SK-N-SH treated with all-trans-retinoic acid at 6 μM for 48 hours (cell line): ENCODE measurements at places on chromosomes 12 and 14.

DNA sequence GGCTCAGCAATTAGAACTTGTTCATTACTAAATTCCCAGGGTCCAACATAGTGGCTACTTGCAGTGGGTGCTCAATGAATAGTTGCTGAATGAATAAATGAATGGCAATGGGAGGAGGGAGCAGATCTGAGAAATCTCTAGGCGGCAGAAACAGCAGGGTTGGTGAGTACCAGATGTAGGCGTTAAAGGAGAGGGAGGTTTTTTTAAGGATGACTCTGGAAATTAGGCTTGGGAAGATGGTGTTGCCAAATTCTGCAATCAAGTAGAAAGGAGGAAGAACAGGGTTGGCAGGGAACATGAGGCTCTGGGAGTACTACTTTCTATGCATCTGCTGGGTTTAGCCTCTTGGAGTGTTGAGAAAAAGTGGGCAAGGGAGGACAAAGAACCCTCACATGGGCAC lies 207.1 kb downstream of the APAF1 start:
- ATAC-seq: no peak

- no peak for ATAC-seq
Measured at GRCh38 chr12:109421355-109422087, 55.6 kb downstream of the KCTD10 start.

GRCh38 chr14:56324856-56325699 lies 206.9 kb downstream of the PELI2 start:
- ATAC-seq: no peak

- peak; percentile 64; the same call in 2 of the 3 replicates for ATAC-seq
Measured at GRCh38 chr12:2739832-2740641, 54.7 kb upstream of the FKBP4 start.

- no peak for ATAC-seq
Measured at GRCh38 chr12:29763301-29763683, 20.4 kb downstream of the TMTC1 start.

- ATAC-seq: no peak
Measured at GRCh38 chr12:19428246-19428645, 11.0 kb upstream of the AEBP2 start.

- ATAC-seq: no peak
Measured at GRCh38 chr12:107774349-107775029, at the start of gene ASCL4. Gene ASCL4, plus strand, starts transcription at chr12:107774704. Its CDS starts 515 bp downstream, at chr12:107775219.

- peak; percentile 72 for ATAC-seq
Measured at GRCh38 chr14:77151245-77151644, 9.7 kb upstream of the ZDHHC22 start.

- ATAC-seq: no peak
Measured at GRCh38 chr14:64649383-64649998, 54.7 kb upstream of the PLEKHG3 start.

GRCh38 chr12:121337416-121337815 lies 14.8 kb downstream of the ANAPC5 start:
- ATAC-seq: no peak

- no peak for ATAC-seq
Measured at GRCh38 chr14:34135492-34135891, 184.6 kb upstream of the EGLN3 start.

DNA sequence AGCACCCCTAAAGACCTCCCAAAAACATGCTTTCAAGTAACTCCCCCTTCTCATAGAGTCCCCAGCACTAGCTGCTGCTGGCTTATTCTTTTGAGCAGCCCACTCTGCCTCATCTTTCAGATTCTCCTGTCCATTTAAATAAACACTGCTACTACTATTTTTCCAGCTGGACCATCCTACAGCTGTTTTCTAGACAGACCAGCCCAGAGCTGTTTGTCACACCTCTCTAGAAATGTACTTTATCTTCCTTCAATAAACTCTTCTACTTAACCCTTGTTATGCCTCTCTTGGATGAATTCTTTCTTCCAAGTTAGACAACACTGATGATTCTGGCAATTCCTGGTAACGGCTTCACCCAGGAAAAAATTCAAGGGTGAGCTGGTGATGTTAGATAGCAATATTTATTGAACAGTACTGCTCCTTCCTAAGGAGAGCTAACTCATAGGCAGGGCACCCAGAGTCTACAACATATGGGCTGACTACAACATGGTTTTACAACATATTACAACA lies 995.7 kb downstream of the LRFN5 start:
- ATAC-seq: no peak

GRCh38 chr12:131102493-131102931 lies 148.8 kb downstream of the ADGRD1 start:
- no peak for ATAC-seq

- no peak for ATAC-seq
Measured at GRCh38 chr12:28555748-28556147, 365.5 kb downstream of the CCDC91 start.

DNA sequence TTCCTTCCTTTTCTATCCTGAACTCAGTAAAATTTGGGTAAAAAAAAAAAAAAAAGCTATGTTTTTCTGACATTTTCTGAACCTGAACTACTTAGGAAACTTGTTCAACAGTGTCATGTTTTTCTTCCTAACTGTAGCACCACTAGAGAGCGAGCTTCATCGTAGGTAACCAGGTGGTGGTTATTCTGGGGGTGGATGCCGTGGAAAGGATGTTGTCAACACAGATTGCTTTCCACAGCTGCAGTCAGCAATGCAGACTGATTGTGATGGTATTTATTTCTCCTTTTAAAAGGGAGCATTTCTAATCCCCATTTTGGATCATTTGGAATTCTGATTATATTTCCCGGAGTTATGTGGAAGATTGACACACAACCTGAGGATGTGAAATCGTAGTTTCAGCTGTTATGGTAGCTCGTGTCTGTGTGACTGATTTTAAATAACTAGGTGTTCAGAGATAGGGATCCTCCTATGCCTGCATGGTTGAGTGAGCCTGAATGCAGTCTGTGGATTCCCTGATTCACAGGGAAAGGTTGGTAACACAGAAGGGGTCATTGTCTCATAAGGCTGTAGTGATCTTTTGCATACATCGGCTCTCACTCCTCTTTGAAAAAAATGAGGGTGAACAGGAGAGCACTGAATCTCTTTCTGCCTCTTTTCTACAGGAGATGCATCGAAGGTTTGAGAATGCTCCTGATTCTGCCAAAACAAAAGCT lies 113.2 kb downstream of the ERC1 start:
- no peak for ATAC-seq

DNA sequence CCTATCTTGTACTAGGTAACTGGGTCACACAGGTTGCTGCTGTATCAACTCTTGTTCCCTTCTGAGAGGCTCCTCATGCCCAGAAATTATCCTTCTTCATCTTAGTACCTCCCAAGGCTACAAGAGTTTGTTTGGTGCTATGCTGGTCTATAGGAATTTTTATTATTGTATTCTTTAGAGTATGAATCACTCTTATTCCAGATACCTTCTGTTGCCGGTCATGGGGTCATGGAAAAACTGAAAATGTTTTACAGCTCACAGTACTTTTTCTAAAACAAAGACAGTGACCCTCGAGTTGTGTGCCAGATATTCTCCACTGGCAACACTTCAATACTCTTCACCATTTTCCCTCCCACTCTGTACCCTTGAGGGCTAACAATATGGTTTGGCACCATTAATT lies 1598.0 kb upstream of the TMEM132C start:
- peak; percentile 87 for ATAC-seq

DNA sequence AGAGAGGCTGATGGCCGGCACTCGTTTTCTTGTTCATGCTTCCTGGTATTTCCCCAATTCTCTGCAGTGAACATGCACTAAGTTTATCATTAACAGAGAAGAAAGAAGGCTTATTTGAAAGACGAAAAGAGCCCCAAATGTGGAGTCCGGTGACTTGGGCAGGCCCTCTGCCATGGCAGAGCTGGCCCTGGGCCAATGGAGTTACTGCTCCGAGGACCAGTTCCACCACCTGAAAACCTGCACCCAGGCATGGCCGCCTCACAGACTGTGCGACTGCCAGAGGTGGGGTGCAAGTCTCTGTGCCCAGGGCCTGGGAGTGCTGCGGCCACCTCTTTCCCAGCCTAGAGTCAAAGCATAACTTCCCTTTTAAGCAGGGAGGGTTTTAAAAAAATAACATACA lies 24.9 kb downstream of the DEGS2 start:
- no peak for ATAC-seq

- ATAC-seq: peak; percentile 92
Measured at GRCh38 chr12:70719672-70720420, 82.6 kb upstream of the PTPRB start.

DNA sequence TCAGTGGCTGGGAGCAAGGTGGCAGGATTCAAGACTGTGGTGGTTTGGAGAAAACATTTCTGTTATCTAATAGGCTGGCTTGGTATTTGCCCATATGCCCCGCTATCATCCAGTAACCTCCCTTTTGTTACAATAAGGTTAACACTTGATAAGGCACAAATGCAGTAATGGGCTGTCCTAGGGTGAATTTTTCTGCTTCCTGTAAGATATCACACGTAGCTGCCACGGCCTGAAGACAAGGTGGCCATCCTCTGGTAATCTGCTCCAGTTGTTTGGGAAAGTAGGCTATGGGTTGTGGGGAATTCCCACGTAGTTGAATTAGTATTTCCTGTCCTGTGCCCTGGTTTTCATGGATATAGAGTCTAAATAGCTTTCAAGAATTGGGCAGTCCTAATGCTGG lies 23.1 kb downstream of the ANG start:
- no peak for ATAC-seq

DNA sequence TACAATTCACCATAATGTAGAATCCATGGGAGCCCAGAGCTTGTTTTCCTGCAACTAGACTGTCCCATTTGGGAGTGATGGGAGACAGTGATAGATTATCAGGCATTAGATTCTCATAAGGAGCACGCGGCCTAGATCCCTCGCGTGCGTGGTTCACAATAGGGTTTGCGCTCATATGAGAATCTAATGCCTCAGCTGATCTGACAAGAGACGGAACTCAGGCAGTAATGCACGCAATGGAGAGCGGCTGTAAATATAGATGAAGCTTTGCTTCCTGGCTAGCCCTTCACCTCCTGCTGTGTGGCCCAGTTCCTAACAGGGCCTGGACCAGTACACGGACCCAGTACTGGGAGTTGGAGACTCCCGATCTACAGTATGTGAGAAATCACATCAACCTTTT lies 126.7 kb downstream of the FBXL14 start:
- ATAC-seq: no peak

- no peak for ATAC-seq
Measured at GRCh38 chr14:36212577-36212976, 36.1 kb upstream of the PTCSC3 start.

DNA sequence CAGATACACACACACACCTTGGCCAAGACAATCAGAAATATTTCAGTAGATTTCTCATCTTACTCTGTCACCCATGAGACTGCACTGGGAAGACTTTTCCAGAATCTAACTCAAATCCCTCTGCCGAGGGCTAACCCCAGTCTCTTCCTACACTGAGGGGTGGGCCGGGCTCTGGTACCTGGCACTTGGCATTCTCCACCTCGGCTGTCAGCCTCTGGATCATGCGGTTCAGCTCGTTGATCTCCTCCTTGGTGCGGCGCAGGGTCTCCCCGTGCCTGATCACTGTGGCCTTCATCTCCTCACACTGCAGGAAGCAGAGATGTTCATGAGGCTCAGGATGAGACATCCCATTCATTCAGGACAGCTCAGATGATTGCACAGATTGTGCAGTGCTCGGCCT lies 4.9 kb downstream of the KRT83 start:
- ATAC-seq: no peak

- ATAC-seq: peak; percentile 36; the same call in 1 of the 3 replicates
Measured at GRCh38 chr14:81990312-81990761, 456.7 kb upstream of the SEL1L start.

- no peak for ATAC-seq
Measured at GRCh38 chr14:76525106-76525821, 149.3 kb downstream of the ESRRB start.

DNA sequence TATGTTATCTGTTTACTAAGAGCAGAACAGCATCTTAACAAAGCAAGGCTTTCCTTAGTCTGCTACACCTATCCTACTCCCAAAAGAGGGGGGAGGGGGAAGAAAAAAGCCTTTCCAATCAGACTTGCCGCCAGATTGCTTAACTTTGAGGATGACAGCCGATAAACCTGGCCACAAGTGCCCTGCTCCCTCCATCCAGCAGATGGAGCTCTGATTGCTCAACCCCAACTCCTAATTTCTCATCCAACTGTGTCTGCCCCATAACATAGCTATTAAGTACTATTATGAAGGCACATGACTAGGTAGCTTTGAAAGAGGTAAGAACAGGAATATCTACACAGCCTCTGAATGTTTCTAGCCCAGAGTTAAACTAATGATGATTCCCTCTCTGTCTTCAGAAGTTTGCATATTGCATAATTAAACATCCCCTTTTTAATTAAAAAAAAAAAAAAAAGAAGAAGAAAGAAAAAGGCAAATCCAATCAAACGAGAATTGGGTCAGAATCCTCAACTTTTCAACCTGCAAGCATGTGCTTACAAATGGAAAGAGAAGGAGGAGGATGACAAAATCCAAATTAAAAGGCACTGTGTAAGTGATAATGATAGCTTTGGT lies 247.4 kb downstream of the GALC start:
- no peak for ATAC-seq

- no peak for ATAC-seq
Measured at GRCh38 chr14:79627058-79627457, 584.2 kb downstream of the DIO2 start.

DNA sequence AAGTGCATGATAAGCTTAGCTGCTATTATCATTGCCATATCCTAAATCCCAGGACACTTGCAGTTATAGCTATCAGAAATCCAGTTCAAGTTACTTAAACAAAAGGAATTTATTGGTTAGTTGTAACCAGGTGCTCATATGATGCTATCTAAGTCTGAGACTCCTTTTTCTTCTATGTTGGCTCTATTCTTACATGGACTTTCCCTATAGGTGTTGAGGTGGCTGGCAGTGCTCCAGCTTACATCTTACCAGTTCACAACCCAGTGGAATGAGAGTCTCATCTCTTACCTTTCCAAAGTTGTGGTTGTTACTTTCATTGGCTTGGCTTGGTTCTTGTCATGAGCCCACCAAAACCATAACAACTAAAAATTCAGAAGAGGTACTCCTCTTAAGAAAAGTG lies 94.6 kb downstream of the DACT1 start:
- no peak for ATAC-seq

DNA sequence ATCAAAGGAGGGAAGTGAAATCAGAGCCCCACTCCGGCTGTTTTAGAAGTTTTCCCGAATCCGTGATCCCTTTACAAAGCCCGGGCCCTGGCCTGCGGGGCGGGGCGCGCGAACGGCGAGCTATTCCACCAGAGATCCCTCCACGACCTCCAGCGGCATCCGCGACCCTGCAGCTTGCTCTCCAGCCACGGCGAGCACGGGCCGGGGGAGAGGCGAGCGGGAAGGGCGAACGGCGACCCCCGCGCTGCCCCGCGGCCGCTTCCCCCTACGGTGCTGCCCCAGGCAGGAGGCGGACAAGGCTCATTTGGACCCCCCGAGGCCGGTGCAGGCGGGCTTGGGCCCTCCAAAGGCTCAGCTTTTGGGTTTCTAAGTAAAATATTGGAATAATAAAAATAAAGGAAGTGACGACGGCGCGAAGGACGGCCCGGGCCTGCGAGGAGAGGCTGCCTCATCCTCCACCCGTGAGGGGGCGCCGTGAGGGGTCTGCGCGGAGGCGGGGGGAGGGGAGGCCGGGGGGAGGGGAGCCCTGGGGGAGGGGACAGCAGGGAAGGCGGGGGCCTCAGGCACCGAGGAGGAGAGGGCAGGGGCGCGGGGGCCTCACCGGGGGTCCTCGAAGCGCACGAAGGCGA lies 613 bp downstream of the SRSF9 start:
- ATAC-seq: peak; percentile 23

- peak; percentile 77 for ATAC-seq
Measured at GRCh38 chr12:100741084-100741711, 53.4 kb upstream of the ANO4 start.
